ENCODE measurements at places on chromosomes 12 and 14.
A peak's percentile ranks its signal among the peaks of the same experiment; 100 is the strongest.

GRCh38 chr14:92459030-92459949 lies 54.3 kb upstream of the RIN3 start:
- no peak for DNase-seq

DNA sequence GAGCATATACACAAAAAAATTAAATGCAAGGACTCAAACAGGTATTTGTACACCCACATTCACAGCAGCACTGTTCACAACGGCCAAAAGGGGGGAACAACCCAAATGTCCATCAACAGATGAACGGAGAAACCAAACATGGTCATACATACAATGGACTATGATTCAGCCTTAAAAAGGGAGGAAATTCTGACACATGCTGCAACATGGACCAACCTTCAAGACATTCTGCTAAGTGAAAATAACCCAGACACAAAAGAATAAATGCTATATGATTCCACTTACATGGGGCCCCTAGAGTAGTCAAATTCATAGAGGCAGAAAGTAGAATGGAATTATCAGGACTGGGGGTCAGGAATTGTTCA lies 29.5 kb downstream of the ACTN1 start:
- DNase-seq = no peak

GRCh38 chr12:110861729-110862128 lies 14.9 kb downstream of the CCDC63 start:
- DNase-seq = no peak

GRCh38 chr12:3034067-3034750 lies 43.0 kb upstream of the TSPAN9 start:
- no peak for DNase-seq

DNA sequence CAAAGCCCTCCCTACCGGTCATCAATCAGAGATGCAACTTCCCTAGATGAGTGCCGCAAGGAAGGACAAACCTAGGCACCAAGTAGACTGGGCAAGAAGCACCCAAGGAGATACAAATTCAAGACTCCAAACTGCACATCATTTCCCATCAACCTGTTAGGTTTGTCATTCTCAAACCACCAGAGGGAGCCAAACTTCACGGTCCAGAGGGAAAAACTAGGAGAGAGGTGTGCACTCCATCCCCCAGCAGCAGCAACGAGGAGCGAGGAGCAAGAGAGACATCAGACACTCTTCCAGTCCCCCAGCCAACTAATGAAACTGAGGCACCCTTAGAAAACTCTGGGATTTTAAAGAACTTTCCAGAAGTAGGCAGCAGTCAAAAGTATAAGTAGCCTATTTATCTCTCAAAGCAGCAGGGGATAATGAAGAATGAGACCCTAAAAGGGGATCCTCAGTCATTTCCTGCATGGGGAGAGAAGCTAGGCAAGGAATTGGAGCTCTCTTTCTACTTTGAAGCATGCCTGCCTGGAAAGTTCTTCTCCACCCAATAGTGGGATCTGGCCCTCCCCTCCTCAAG lies 37.0 kb upstream of the NT5DC3 start:
- DNase-seq = peak; percentile 27

DNA sequence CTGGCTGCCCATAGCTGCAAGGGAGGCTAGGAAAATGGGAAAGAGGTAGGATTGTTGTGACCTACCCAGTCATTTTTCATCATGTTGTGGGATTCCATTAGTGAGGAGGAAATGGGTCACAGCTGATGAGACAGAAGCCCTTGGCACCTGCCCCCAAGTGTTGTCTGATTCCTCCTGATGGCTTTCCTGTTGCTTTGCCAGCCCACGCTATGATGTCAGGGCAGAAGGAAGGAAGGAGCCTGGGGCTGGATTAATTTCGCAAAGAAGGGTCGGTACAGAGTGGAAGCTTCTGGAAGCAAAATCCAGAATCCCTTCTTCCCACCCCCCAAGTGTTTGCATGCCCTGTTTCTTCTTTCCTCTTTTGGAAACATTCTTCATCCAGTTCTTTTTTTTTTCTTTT lies 8.7 kb downstream of the OTUB2 start:
- DNase-seq = no peak

- no peak for DNase-seq
These were observed 75.8 kb upstream of the OR4E1 start for GRCh38 chr14:21749306-21749868.
